ELR (cell line): ENCODE measurements at places on chromosomes 2 and 18.

GRCh38 chr18:78884502-78884901, 95.1 kb upstream of the SALL3 start:
- DNase-seq, result no peak

DNA sequence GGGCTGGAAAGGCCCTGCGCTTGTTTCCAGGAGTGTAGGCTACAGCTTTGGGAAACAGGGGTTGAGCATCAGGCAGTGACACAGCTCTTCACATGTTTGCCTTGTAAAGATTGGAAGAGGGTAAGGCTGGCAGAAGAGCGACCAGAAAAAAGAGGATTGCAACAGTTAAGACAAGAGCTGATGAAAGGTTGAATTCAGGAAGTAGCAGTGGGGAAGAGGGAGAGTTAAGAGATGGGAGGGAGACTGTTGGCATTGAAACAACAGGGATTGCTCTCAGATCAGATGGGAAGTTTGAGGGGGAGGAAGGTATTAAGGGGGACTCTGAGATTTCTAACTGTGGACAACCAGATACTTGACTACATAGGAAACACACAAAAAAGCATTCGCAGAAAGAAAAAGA, 96.9 kb downstream of the CTAGE1 start:
- DNase-seq, result no peak

DNA sequence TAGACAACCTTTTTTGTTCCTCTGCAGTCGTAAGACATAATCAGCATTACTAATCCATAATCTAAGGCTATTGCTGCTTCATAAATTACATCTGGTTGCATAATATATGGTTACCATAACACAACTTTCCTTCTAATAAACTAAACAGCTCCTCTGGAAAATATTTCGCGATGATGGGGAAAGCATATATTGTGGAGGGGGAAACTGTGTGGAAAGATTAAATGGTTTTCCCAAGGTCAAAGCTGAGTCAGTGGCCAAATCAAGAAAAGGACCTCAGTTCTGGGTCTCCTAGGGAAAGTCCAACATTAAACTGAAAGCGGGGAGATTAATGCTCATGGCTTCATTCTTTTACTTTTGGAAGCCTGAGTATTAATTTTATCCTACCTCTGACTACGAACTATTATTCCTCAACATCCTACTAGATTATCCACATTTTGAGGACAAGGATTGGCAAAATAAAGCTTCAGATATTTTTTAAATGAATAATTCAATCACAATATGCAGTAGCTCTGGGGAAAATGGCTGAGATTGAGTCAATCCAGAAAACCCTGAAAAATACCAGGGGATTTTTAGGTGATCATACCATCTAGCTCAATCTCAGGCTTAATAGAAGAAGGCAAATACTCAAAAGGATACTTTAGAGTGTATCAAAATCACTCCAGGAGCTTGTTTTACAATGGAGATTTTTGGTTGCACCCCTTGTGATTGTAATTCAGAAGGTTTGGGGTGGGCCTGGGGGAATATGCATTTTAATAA, 33.8 kb upstream of the STK17B start:
- DNase-seq, result no peak

GRCh38 chr2:1518331-1518803, 105.1 kb downstream of the TPO start:
- no peak for DNase-seq

GRCh38 chr18:79413025-79413424, 17.3 kb downstream of the NFATC1 start:
- DNase-seq, result no peak

DNA sequence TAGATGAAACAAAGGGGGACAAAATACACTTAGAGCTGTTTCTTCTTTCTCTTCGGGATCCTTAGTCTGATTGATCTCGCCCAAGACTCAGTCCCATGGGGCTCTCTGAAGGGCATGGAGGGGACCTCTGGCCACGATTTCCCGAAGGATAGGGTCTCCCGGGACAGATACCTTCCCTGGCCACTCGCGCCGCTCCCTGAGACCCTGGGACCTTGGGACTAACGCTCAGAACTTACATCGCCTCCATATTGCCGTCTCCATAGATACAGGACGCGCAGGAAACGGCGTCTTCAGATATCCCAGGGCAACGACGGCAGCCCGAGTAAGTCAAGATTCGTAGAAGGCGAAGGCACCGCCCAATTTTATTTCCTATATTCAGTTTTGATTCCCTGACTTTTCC, at the start of gene CFAP65:
CFAP65 (minus strand) TSS at position 265 of the 400 bp plus-strand sequence. CDS start 2,468 bp downstream, outside the sequence.
- peak; percentile 57 for DNase-seq

DNA sequence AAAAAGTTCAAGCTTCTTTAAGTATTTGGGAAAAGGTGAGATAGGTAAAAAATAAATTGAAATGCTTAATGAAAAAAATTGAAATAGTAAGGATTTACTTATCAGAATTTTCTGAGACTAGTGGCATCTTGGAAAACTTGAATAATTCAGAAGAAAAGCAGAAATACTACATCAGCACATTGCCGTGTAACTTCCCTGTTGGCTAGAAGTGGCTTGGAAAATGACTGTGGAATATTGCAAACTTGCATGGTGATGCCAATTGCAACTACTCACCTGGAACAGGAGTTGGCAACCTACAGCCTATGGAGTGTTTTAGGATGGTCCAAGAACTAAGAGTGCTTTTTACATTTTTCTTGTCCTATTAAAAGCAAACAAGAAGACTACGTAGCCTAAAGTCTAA, 603.5 kb upstream of the VRK2 start:
- DNase-seq, result no peak

DNA sequence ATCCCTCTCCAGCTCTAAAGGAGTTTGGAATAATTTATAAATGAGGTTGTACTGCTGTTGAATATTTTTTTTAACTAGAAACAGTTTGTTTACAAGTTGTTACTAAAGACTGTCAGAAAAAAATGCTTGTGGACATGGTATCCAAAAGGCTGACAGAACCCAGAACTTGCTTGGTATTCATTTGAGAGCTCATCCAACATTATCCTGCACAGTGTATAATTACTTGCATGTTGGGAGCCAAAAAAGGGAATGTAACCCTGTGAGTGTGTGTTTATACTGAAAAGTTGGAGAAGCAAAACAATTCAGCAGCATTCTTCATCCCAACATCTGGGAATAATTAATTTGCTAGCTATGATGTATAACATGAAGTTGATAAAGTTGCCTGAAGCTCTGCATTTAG, 42.1 kb upstream of the EHBP1 start:
- peak; percentile 21 for DNase-seq

DNA sequence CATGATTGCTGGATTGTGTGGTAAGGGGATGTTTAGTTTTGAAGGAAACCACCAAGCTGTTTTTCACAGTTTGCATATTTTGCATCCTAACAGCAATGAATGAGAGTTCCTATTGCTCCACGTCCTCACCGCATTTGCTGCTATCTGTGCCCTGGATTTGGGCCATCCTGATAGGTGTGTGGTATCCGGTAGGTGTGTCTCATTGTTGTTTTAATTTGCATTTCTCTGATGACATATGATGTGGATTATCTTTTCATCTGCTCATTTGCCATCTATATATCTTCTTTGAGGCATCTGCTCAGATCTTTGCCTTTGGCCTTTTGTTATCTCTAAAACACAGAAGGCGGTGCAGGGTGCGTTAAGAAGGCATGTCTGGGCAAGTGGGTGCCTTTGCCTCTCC, 73.3 kb downstream of the LONRF2 start:
- no peak for DNase-seq

GRCh38 chr18:54159906-54160305, 64.6 kb downstream of the MBD2 start:
- no peak for DNase-seq

DNA sequence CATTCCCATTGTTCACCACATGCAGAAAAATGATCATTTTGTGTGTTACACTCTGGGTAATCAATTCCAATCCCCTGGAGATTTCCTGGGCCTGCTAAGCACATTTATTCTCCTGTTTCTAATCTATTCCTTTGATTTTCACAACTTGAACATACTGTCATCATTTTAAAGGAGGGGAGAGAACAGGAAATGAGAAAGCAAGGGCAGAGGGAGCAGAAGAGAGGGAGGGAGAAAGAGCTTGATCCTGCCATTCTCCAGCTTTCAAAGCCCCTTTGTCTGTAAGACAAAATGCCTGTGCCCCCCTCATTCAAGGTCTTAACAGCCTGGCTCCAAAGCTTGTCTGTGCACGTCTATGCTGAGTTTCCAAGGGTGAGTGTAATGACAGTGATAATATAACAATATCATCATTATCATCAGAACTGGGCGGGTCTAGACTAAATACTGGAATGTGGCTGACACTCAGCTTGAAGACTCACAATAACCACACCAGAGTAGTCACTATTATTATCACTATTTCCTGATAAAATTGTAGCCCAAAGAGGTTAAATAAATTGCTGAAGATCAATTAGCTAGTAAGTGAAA, 164.4 kb upstream of the KLHL29 start:
- no peak for DNase-seq

DNA sequence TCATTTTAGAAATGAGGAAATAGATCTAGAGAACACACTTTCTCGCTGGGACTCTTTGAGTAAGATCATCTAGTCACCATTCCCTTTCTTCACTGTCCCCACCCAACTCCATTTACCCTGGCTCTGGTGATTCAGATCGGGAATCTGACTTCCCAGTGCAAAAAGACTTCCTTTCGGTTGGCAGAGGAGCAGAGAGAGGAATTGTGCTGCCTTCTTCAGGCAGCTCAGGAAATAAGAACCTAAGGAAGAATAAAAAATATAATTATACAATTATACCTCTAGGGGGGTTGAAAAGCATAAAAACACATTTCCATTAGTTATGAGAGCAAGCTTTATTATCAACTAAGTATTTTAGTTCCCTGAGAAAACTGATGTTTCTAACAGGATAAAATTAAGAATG, 9.3 kb upstream of the MPP4 start:
- DNase-seq, result peak; percentile 77

- DNase-seq, result no peak
Observed at GRCh38 chr2:134642938-134643337, 75.9 kb downstream of the TMEM163 start.

- no peak for DNase-seq
Observed at GRCh38 chr2:126699716-126700581, 44.0 kb downstream of the GYPC start.

GRCh38 chr2:151258121-151258520, 3.5 kb downstream of the RBM43 start:
- DNase-seq, result no peak

DNA sequence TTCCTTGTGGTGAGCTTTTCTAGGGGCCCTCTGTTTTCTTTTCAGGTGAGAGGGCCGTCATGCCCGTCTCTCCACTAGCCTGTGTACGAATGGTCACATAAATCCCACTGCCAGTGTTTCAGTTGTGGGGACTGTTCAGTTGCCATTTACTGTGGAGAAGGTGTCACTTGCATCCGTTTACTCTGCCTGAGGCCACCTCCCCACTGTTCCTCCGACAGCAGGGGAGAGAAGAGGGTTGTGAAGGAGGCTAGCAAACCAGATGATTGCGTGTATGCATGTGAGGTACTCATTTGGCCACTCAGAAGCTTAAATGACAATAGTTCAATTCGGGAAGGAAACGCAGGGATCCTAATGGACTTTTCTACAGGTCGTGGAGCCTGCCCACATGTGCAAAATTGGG, 3.3 kb downstream of the MTCL1 start:
- no peak for DNase-seq
